ENCODE measurements at places on chromosomes 6 and 20. TPM values are rescaled to one million over a fixed set of nuclear protein-coding genes. Genes with fewer than 3 reads are reported as not detected.

Gene MRAP2
- not detected for total RNA-seq

Gene GABRR1
- total RNA-seq = not detected

Gene RAMACL
- total RNA-seq = 0.36 TPM

Gene LST1
- total RNA-seq = 67.8 TPM

Gene TBCC
- total RNA-seq = 35.5 TPM
